ENCODE measurements at places on chromosomes 2 and 18.

- DNase-seq, result no peak
Observed at GRCh38 chr2:161070693-161071479, 89.3 kb upstream of the TANK start.

DNA sequence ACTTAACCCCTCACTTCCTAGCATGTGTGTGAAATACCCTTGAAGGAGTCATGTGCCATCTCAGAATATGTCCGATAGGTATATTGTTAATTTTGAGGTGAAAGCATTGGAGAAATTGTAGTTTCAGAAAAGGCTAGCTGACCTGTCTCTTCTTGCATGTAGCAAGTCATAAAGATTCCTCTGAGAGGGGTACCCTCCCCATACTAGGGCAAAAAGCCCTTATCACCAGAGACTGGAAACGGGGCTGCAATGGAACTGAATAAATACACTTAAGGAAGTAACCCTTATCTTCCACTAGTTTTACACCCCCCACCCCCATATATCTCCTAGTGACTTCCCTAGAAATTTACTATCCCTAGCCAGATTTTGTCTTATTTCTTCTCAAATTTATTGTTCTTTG is 1.8 kb upstream of the SF3B6 start:
- DNase-seq, result no peak

DNA sequence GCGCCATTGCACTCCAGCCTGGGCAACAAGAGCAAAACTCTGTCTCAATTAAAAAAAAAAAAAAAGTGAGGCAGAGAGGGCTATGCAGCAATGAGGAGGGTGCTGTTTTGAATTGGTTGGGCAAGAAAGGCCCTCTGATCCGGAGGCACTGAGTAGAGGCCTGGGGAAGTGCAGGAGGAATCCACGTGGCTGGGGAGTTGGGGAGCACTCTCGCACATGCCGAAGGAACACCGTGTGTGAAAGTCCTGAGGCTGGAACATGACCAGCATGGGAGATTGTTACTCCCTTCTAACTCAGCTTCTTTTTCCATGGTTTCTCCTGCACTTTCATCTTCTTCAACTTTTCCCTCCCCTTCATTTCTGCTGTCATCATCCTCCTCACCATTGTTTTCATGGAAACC is 347.9 kb upstream of the HS6ST1 start:
- no peak for DNase-seq

DNA sequence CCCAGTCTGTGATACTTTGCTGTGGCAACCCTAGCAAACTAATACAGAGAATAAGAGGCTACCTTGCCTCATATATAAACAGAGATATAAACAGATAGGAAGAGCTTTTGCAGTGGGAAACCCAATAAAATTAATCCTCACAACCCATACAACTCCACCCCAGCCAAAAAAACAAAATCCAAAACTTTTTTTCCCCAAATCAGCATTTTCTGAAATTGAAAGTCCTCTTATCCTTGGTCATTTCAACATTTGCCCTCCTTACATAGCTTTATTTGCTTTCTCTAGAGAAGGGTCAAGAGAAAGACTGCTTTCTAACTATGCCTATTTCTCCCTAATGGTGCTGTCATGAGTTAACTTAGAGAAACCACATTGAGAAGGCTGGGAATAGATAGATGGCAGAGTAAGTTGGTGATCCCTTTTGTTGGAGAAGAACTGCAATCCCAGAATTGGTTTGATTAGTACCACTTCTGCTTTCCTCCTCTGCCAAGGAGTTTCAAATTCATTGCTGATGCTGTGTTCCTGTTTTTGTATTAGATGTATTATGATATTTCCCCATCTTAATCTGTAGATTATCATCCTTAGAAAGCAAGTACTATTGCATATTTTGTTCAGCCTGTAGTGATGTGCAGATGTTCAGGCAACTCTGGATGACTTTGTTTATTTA is 76.5 kb upstream of the B3GNT2 start:
- DNase-seq, result no peak

GRCh38 chr18:11148680-11149440 is 509 bp downstream of the PIEZO2 start:
- DNase-seq, result no peak

DNA sequence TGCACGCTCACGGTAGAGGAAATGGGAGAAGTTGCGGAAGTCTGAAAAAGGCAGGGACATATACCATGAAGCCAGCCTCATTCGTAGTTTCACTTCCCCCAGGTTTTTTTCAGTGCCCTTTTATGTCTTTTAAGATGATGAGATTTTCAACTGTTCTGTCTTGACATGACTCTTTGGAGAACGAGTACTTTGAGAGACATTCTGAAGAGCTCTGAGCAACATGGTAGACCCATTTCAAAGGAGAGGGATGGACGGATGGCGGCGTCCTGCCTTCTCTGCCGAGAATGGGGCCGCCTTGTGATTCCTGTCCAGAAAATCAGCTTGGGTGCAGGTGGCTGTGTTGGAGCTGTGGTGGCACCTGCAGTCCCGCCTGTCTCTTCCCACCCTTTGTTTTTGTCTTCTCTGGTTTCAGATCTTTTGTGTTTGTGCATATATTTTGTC is 41.7 kb downstream of the SH3BP4 start:
- DNase-seq, result no peak

DNA sequence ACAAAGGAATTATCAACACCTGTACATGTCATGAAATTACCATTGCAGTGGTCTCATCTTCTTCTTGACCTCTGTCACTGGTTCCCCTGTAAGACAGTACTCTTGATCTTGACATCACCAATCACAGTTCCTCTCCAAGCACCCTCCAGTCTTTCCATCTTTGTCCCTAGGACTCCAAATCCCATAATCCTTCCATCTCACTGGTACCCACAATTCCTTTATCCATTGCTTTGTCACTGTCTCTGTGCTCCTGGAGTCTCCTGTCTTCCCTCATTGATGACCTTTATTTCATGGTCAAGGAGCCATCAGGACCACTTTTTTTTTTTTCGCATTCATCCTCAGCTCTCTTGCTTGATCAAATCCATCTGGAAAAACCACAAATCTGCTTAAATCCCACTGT is 56.7 kb downstream of the COL4A3 start:
- DNase-seq, result no peak

DNA sequence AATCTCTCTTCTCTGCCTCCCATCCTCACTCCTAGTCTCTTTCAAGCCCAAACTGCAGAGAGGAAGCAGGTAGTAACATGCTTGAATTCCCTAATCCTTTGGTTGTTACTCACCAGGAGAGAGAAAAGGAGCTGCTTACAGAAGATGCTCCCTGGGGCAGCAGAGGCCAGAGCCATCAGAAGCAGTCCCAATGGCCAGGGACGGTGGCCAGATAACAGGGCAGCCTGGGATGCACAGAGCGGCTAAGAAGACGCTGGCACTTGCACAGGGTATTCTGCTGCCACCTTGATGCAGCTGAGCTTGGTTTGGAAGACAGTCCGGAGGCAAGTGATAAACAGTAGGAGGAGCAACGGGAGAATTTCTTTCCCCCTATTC is 250 bp downstream of the DSC1 start:
- no peak for DNase-seq

- DNase-seq, result no peak
Observed at GRCh38 chr2:179181002-179181401, 83.6 kb downstream of the SESTD1 start.

GRCh38 chr2:216692636-216693413 is 2.5 kb downstream of the IGFBP5 start:
- peak; percentile 79 for DNase-seq

- DNase-seq, result no peak
Observed at GRCh38 chr18:13984080-13984479, 68.7 kb upstream of the MC2R start.

GRCh38 chr2:33146102-33146501 is 199.3 kb downstream of the LTBP1 start:
- DNase-seq, result no peak

GRCh38 chr2:209314653-209315052 is 109.2 kb upstream of the MAP2 start:
- no peak for DNase-seq

DNA sequence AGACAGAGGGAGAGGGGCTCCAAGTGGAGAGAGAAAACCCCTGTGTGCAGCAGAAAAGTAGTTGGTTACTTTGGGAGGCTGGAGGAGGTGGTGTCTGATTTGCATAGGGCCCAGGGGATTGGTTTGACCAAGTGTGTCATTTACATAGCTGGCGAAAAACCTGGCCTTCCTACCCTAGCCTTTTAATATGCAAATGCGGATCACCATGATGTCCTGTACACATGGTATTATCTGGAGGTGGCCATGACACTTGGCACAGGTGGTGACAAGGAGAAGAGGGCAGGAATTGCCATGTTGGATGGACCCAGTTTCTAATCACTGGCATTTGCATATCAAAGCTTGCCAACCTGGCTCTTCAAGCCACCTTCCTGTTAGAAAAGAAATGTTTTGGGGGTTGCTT is 120.8 kb upstream of the CHAC2 start:
- no peak for DNase-seq

GRCh38 chr2:30188292-30188691 is 41.5 kb downstream of the YPEL5 start:
- no peak for DNase-seq

- peak; percentile 73 for DNase-seq
Observed at GRCh38 chr2:11764359-11764758, 17.9 kb downstream of the LPIN1 start.

- DNase-seq, result no peak
Observed at GRCh38 chr18:8816220-8816619, 110.9 kb downstream of the MTCL1 start.

- DNase-seq, result no peak
Observed at GRCh38 chr2:38438133-38438882, 61.2 kb upstream of the ATL2 start.

GRCh38 chr18:47949202-47949601 is 18.7 kb upstream of the SMAD2 start:
- no peak for DNase-seq

DNA sequence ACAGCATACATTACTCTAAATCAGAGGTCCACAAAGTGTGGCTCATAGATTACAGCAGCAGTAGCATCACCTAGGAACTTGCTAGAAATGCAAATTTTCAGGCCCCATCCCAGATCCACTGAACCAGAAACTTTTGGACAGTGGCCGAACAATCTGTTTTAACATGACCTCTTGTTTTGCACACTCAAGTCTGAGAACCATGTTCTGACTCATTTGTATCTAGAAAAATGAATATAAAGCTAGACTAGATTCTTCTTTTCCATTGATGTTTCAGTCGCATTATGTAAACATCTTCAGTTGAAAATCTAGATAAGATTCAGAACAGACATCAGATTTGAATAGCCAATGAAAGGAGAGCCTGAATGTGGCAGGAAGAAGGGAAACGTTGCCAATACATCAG is 608.8 kb downstream of the LRP1B start:
- DNase-seq, result no peak

GRCh38 chr2:112887964-112888749 is 22.8 kb upstream of the IL37 start:
- no peak for DNase-seq

- no peak for DNase-seq
Observed at GRCh38 chr2:200430017-200430416, 79.9 kb downstream of the KCTD18 start.

DNA sequence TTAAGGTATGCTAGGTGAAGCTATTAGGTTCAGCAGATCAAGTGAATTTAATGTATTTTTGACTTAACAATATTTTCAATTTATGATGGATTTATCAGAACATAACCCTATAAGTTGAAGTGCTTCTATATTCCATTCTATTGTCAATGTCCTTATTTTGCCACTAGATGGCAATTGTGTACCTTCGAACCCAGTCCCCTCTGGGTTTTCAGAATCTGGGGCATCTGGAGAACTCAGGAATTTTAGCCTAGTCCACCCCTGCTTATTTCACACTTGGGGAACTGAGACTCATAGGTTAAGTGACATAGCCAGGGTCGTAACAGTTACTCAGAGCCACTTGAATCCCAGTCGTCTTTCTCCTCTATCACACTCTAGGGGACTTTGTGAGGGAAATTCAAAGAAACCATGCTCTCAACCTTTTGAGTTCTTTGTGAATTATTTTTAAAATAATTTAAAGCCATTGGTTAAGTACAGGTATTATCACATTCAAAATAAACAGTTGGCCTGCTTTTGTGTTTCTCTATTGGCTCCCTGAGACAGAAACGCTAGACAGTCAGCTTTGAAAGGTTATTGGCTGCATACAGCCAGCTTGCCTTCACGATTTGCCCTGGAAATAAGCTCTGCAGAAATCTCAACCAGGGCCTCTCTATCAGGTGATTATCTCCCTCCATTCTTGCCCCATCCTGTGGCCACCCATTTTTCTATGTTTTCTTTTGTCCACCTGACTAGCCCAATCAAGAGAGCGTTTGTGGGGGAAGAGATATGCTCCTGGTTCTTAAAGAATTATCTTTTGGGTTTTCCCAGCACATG is 145.0 kb downstream of the TTC27 start:
- no peak for DNase-seq

DNA sequence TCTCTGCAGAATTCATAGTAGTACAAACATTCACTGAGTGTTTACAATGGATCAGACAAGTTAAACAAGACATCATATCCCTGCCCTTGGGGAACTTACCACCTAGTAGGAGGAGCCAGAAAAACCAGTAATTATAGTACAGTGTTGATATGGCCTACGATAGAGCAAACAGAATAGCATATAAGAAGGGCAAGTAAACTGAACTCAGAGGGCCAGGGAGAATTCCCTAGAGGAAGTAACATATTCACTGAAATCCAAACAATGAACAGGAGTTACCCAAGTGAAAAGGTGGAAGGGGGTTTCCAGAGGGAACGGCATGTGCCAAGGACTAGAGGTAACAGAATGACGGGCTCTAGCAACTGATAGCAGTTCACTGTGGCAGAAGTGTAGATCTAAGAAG is 34.1 kb downstream of the NHEJ1 start:
- DNase-seq, result peak; percentile 71

DNA sequence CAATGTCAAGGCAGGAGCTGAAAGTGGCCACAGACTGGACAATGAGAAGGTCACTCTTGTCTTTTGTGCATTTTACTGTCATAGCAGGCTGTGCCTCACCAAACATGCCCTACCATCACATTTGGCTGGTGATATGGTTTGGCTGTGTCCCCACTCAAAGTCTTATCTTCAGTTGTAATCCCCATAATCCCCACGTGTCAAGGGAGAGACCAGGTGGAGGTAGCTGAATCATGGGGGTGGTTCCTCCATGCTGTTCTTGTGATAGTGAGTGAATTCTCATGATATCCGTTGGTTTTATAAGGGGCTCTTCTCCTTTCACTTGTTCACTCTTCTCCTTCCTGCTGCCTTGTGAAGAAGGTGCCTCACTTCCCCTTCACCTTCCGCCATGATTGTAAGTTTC is 49.6 kb upstream of the STPG4 start:
- no peak for DNase-seq

- no peak for DNase-seq
Observed at GRCh38 chr2:36562973-36563532, 34.9 kb downstream of the FEZ2 start.

GRCh38 chr18:74589021-74589420 is 8.6 kb upstream of the ZNF407 start:
- DNase-seq, result no peak

GRCh38 chr18:34773378-34773777 is 63.3 kb downstream of the DTNA start:
- no peak for DNase-seq

GRCh38 chr2:172404824-172405223 is 22.6 kb upstream of the ITGA6 start:
- DNase-seq, result no peak

GRCh38 chr2:180692322-180692721 is 288.1 kb upstream of the UBE2E3 start:
- no peak for DNase-seq
